Nucleus accumbens (tissue), 56 donors: ENCODE measurements at places on chromosomes 4 and X.

GRCh38 chr4:126130215-126130614, 815.5 kb downstream of the FAT4 start:
- no peak for DNase-seq

GRCh38 chr4:1682860-1683259, 1.3 kb downstream of the FAM53A start:
- no peak for DNase-seq

DNA sequence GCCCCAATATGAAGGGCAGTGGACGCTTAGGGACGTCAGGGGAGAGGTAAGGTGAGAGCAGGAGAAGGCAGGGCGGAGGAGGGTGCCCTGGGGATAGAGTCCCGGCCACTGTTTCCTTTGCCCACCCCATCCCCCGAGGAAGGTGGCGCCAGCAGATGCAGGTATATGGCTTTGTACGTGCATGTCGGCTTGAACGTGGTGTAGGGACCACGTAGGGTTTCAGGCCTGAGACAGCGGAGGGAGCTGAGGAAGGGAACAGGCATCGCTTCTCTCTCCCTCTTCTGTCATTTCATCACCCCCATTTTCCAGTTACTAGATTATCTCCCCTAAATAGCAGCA, 97.9 kb downstream of the PHKA2 start:
- no peak for DNase-seq

- DNase-seq: no peak
Measured at GRCh38 chr4:70564033-70564432, 28.0 kb upstream of the AMBN start.

GRCh38 chr4:143241892-143242291, 57.2 kb downstream of the USP38 start:
- DNase-seq: no peak

DNA sequence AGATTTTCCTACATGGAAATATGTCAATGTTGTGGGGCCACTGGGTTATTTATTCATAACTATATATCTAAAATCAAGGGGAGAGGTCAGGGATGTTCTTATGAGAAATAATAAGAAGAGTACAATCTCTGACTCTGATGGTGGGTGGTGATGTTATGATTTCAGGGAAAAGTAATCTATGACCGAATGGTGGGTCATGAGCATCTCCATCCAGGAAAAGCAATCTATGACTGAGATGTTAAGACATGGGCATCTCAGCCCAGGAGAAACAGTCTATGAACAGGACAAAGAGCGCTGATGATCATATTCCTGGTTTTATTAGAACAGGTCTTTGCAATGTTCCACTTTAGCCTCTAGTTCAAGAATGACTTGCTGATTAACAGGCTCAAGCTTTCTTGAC, 137.1 kb downstream of the ARSF start:
- DNase-seq: no peak

DNA sequence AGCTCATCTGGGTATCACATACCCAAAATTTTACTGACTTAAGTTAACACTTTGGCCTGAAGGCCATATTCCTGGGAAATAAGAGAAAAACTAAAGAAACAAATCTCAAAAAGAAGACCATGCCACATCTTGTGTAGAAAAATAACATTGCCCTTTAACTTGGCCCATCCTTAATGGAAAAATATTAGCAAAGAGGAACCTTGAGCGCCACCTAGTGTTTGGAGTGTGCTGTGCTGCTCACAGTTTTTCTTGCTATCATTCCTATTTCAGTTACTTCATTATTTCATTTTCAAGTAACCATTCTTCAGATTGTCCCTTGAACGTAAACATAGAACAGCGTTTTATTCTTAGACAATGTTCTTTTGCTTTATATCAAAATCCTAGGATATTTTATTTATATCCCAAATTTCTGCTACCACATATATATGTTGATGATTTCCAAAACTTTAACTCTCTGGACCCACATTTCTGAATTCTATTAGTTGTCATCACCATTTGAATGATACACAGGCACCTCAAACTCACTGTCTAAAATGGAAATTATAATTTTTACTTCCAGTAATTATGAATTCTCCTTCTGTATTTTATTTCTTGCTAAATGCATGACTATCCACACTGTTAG, 999.0 kb upstream of the ADGRL3 start:
- peak; percentile 37 for DNase-seq

- DNase-seq: no peak
Measured at GRCh38 chrX:42776195-42776594, 1.8 kb downstream of the PPP1R2C start.

- no peak for DNase-seq
Measured at GRCh38 chr4:116358633-116359222, 726.6 kb downstream of the TRAM1L1 start.

DNA sequence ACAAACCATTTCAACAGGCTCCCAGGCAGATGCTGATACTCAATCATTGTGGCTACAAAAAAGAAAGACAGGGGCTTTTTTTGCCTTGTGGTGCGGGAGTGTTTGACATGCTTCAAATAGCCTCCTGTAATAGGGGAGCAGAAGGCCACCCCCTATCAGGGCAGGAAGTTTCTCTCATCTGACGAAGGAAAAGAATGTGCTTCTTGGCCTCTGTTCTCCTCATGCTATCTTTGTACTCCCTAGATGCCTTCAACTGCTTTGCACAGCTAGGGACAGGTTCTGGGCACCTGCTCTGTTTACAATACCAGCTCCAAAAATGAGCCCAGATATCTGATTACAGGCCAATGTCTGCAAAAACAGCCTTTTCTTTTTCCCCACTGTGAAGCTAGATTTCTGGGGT, 391.1 kb downstream of the STIM2 start:
- DNase-seq: no peak

DNA sequence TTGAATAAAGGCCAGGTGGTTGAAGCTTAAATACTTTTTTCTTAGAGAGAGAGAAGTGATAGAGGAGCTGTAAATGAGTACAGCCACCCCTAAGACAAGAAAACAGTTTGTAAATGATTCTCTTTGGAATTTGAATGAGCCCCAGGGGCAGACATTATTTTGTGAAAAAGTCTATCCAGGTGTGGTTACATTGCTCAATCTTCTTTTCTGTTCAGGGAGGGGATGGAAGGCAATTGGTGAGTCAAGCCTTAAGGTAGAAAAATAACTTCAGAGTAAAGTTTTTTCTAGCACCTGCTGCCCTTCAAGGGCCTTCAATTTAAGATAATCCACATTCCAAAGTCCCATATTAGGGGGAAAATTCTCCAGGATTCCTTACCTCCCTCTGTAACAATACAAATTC, 646.7 kb downstream of the PDHA2 start:
- DNase-seq: no peak

GRCh38 chrX:120653000-120653399, 23.1 kb upstream of the C1GALT1C1 start:
- DNase-seq: no peak

GRCh38 chrX:110915111-110915510, 119.5 kb upstream of the CHRDL1 start:
- no peak for DNase-seq

- no peak for DNase-seq
Measured at GRCh38 chr4:109218288-109218687, 84.2 kb downstream of the COL25A1 start.

GRCh38 chr4:83124111-83124780, 9.7 kb upstream of the PLAC8 start:
- no peak for DNase-seq

DNA sequence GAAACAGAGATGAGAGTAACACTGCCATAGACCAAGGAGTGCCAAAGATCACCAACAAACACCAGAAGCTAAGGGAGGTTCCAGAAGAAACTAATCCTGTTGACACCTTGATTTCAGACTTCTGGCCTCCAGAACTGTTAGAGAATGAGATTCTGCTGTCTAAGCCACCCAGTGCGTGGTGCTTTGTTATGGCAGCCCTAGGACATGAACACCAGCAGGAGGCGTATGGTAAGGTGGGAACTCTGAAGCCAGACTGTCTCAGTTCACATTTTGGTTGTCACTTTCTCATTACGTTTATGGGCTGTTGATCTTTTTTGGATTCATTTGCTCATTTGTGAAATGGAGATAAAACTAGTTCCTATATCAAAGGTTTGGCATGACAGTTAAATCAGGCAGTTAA, 142.9 kb downstream of the DCHS2 start:
- DNase-seq: no peak

DNA sequence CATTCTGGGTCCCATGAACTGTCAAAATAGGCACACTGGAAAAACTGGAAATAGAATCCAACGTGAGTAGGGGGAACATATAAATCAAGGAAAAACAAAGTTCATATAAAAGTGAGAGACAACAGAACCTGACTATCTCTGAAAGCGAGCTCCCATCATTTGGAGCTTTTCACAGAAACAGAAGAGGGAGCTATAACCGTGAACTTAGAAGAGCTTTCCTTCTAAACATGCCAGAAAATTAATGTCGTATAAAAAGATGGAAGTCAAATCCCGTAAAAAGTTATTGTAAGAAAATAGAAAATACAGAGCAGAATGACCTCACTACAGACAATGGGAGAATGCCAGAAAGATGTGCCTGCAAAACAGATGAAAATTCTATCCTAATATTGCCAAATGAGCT, 23.9 kb upstream of the HSD17B10 start:
- DNase-seq: no peak

DNA sequence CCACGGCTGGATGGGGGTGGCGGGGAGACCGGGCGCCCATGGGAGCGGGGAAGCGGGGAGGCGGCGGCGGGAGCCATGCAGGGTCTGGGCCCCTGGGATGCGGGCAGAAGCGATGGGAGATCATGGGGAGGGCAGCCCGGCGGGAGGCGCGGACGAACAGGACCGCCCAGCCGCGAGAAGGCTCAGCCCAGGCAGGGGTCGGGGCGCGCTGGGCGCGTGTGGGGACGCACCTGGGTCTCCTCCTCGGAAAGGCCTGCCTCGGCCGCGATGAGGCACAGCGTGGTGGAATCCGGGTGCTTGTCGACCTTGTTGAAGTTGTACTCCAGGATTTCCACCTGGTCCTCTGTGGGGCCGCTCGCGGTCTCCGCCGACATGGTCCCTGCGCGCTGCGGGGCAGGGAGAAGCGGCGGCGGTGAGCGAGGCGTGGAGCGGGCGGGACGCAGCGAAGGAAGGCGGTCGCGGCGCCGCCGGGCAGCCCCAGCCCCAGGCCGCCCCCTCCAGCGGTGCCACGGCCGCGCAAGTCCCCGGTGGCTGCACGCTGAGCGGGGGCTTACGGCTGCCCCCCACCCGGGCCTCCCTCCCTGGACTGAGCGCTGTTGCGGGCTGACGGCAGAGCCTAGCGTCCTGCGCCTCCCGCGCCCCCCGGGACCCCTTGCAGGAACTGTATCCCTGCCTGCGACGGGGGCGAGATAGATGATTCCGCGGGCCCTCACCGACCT, 25.3 kb downstream of the HOPX start:
- peak; percentile 57 for DNase-seq

- DNase-seq: peak; percentile 34
Measured at GRCh38 chr4:41258783-41259182, 2.1 kb downstream of the UCHL1 start.

DNA sequence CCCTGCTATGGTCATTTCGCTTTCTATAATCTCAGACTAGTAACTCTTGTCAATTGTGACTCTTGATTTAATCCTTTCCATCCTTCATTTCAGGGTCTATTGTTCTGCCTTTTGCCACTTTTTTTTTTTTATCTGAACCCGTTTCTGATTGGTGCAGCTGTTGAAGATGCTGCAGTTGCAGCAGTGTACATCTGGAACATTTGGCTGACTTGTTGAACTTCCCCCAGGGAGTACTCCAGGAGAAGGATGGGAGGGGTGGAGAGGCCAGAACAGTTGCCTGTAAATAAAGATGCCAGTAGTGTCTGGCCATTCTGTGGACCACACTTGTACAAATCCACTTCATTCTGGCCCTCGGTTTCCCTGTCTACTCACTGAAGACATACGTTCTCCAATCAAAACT, 1.0 kb upstream of the EDA start:
- no peak for DNase-seq

- no peak for DNase-seq
Measured at GRCh38 chr4:20890761-20891160, 190.5 kb downstream of the PACRGL start.

- DNase-seq: no peak
Measured at GRCh38 chr4:180566492-180566891, 1676.7 kb upstream of the TENM3 start.

GRCh38 chrX:15751155-15751819, 13.2 kb downstream of the CA5B start:
- no peak for DNase-seq

DNA sequence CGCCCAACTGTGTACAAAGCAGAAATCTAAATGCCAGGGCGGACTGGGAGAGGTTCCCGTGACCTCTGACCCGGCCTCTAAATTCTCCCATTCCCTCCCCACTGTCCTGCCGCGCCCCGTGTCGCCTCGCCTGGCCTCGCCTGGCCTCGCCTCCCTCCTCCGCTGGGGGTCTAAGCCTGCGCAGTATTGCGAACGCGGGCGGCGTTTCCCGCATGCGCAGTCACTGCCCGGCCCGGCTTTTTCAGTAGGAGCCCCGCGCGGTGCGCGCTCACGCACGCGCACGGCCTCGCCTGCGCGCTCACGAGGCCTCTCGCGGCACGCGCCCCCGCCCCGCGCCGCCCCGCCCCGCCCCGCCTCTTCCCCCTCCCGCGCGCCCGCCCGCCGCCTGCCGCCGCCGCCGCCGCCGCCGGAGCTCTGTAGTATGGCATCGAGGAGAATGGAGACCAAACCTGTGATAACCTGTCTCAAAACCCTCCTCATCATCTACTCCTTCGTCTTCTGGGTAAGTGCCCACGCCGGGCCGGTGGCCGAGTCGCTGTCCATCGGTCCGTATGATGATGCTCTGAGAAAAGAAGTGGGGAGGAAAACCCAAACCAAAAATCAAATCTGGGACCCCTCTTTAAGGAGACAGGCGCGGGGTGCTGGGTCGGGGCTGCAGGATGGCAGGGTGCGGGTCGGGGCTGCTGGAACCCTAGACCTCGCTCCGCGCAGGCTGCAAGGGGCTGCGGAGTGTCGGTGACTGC, at the start of gene TSPAN7:
Gene TSPAN7 (plus strand): TSS at position 417 of the 743 bp plus-strand sequence. CDS start 5 bp downstream, at position 422.
- peak; percentile 71 for DNase-seq

DNA sequence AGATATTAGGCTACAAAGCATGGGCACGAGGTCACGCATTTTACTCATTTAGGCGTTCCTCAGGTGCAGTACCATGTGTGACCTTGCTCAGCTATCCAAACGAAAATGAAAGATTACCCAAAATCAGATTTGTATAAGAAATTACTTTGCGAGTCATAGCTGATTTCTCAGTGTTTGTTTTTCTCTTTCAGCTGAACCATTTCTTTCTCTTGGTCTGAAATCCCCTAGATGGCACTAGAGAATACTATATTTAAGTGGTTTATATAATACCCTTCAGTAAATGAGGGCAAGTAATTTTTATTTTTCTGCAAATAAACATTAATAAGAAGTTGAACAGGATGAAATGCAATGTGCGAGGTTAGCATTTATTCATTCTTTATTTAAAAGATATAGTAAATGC, 496.6 kb downstream of the STIM2 start:
- no peak for DNase-seq

GRCh38 chr4:128298146-128298758, 10.6 kb upstream of the PGRMC2 start:
- DNase-seq: no peak

DNA sequence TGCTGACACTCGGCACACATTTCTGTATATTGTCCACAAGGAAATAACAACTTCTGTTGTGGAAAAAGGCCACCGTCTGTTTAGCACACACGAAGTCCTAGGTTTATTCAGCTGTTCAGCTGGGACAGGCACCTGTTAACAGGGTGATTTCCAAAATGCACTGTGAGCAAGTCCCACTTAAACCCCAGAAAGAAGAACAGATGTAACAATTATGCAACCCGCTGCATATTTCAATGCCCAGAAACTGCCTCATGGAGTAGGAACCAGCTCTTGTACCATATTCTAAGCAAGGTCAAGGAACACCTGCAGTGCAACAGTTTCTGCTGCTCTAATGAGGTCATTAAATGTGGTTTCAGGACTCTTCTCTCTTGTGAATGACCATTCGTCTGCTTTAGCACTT, 77.1 kb downstream of the GEMIN8 start:
- DNase-seq: no peak

GRCh38 chr4:947491-947971, 15.3 kb downstream of the TMEM175 start:
- DNase-seq: no peak
